Inflammatory macrophage (primary cell): ENCODE measurements at places on chromosomes 1 and 21.

DNA sequence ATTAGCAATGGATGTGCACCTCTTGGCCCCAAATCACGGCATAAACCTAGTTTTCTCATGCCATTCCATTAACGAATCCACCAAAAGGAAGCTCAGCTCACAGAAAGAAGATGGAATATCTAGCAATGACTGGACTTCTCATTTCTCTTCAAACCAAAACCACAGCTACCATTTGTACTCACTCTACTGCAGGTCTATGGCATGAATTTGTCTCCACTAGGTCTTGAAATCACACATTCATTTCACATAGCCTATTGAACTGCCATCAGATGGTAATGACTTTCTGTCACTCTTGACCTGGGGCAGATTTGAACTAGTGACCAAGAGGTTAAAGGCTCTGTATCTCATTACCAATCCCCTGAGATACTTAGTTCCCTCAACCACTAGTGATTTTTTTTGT is 382.7 kb downstream of the DPYD start:
- DNase-seq, result no peak

- DNase-seq, result no peak
Measured at GRCh38 chr1:102174259-102174863, 177.6 kb upstream of the OLFM3 start.

GRCh38 chr1:226662642-226663326 is 76.3 kb downstream of the ITPKB start:
- DNase-seq, result peak; percentile 98

GRCh38 chr1:87508247-87508787 is 179.6 kb downstream of the LMO4 start:
- DNase-seq, result no peak

DNA sequence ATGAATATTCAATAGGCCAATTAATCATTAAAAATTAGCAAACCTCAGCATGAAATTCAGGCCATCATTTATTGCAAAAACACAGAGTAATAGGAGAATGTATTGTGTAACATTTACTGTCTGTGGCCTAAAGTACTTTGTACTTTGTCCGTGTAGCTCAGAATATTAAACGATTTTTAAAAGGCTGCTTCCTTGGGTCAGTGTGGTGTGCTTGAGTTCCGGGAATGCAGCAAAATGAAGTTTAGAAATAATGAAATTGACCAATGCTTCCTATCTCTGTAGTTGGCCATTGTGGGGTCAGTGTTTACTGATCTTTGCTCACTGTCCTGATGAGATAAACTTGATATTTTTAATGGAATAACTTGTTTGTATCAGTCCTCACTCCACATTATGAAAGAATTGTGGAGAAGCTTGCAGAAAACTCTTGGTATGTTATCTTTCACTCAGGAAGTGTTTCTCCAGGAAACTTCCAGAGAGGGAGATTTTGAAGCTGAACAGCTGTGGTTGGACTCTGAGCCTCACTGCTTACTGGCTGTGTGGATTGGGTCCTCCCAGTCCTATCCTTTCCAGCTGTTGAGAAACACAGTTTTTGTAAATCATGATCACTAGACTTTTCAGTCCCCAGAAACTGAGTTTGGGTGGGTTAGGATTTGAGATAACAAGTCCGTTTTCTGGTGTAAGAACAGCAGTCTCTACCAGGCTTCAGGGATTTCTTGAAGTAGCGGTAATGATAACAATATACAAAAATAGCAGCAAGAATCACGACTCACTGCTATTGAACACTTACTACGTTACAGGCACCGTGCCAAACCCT is 19.2 kb upstream of the MTARC1 start:
- peak; percentile 19 for DNase-seq

DNA sequence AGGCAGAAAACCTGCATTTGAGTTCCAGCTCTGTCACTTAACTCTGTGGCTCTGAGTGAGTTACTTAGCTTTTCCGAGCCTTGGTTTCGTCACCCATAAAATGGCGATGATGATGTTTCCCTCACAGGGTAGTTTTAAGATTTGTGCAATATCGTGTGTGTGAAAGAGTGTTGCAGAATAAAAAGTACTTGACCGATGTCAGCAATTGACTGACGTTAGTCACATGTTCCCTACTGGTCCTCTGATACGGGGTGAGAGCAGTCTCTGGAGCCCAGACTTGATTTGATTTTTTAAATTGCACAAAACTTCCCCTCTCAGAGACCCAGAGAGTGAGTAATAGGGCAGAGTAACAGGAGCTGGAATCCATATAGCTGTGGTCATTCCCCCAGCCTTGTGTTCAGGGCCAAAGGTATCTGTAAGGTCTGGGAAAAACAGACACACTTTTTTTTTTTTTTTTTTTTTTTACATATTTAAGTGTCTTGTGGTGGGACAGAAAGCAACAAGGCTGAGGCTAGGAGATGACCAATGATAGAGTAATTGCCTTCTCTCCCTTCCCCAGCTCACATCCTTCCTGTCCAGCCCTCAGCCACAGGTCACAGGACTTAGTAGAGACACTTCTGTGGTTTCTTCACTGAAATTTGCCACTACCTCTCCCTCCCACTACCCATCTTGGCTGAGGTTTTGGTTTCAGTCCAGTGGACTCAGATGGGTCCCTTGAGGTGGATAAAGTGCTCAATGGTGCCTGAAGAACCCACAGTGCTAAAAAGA is 2.0 kb downstream of the FCER1G start:
- DNase-seq, result peak; percentile 99

DNA sequence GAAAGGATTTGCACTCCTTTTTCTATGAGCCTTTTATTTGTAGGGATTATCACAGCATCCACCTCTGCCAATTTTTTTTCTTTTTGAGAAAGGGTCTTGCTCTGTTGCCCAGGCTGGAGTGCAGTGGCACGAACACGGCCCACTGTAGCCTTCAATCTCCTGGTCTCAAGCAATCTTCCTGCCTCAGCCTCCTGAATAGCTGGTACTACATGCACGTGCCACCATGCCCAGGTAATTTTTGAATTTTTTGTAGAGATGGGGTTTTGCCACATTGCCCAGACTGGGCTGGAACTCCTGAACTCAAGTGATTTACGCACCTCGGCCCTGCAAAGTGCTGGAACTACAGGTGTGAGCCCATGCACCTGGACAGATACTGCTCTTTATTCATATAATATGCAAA is 2.1 kb downstream of the SAMSN1 start:
- DNase-seq, result no peak

- DNase-seq, result peak; percentile 48
Measured at GRCh38 chr1:171740987-171741871, 636 bp downstream of the VAMP4 start.

- no peak for DNase-seq
Measured at GRCh38 chr1:218660678-218661053, 315.5 kb downstream of the TGFB2 start.

DNA sequence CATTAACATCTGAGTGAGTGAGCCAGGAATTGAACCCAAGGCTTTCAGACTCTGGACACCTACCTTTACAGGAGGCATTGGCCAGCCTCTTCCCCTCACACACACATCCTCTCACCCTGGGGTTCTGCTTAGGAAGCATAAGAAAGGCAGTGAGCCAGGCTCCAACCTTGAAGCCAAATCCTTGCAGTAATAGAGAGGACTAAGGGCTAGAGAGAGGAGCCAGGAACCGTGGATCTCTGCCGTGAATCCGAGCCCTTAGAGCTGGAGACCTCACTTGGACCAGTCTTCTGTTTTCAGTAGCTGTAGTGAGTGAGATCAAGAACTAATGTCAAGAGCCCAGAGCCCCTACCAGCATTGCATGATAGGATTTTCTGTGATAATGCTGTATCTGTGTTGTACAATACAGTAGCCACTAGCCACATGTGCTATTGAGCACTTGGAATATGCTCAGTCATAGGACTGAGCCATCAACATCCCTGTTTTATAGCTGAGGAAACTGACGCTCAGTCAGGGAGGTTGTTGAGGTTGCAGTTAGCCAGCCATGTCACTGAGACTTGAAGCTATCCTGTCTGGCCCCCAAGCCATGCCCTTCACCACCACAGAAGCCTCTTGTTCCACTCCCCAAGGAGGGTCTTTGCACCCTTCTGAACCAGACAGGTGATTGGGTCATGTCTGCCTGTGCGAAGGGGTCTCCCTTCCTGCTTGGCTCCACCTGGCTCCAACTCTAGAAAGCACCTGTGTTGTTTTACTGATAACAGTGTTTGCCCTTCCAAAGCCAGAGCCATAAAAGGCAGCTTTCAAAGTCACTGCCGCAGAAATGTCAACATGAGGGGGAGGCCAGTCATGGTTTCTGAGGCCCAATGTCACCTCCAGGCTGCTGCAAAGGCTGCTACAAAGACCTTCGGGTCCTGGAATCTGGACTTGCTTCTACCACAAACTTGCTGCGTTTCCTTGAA is 101.1 kb upstream of the JUN start:
- DNase-seq, result peak; percentile 41

- peak; percentile 28 for DNase-seq
Measured at GRCh38 chr1:84146411-84147032, 2.5 kb downstream of the PRKACB start.

DNA sequence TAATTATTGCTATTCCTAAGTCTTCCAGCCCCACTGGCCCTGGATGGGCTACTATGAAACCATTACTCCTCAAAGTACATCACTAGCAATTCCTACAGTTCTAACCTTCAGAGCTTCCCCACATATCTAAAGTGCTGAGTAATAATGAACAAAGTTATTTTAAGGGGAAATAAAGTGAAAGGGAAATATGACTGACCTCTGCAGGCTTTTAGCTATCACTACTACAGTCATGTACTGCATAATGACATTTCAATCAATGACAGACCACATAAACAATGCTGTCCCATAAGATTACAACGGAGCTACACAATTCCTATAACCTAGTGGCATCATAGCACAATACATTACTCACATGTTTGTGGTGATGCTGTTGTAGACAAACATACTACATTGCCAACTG is 32.5 kb upstream of the ASPM start:
- DNase-seq, result peak; percentile 69

GRCh38 chr1:18262726-18263125 is 155.1 kb downstream of the IGSF21 start:
- DNase-seq, result no peak

DNA sequence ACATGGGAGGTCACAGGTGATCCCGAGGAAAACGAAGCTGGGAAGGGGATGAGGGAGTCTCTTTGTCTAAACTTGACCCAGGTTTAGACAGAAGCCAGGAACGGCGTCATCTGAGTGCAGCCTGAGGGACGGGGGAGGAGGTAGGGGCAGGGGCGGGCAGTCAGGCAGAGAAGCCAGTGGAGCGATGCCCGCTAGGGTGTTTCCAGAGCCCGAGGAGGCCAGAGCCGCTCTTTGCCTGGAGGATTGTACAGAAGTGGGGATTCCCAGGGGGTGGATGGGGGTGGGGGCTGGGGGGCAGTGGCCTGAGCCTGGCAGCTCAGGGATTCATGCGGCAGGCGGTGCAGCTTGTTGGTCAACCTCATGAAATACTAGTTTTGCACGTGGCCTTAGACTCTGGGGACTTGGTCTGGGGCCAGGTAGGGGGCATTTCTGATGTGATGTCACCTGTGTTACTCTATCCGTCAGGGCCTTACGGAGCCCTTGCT is 58.4 kb downstream of the VPS26C start:
- DNase-seq, result no peak

DNA sequence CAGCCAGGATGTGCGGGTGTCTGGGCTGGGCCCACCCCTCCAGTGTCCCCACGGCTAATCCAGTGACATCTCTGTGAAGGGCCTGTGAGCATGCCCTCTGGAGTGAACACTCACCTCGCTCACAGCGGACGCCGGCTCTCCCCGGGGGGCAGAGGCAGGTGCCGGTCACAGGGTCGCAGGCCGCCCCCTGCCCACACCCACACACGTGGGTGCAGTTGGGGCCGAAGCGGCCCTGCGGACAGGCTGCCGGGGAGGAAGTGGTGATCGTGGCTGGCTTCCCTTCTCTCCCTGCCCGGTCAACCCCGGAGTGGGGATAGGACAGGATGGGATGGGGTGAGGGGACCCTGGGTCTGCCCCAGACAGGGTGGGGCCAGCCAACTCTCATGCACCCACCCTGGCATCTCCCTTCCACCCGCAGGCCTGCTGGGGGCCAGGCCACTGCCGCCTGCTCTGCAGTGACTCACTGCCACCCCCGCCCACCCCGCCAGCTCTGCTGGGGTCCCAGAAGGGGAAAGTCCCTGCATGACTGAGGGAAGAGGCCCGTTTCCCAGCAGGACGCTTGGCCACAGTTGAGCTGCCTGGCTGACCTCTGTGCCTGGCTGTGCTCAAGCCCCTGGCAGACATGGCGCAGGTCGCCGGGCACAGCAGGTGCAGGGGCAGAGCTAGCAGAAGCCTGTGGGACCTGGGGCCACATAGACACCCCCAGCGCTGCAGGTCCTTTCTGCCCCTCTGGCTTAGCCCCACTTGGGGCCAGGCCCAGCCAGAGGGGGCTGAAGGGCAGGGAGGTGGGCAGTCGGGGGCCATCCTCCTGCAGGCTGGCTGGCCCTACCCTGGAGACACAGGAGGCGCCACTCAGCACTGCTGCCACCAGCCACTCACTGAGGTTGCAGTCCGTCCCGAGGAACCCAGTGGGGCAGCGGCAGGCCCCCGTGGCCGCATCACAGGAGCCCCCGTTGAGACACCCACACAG is 41.6 kb downstream of the ARHGEF16 start:
- peak; percentile 49 for DNase-seq

GRCh38 chr1:245155272-245156040 is 671 bp downstream of the KIF26B start:
- DNase-seq, result no peak

GRCh38 chr1:204334455-204334854 is 25.3 kb downstream of the PLEKHA6 start:
- DNase-seq, result no peak

- peak; percentile 41 for DNase-seq
Measured at GRCh38 chr1:233304489-233305102, 9.1 kb upstream of the PCNX2 start.

DNA sequence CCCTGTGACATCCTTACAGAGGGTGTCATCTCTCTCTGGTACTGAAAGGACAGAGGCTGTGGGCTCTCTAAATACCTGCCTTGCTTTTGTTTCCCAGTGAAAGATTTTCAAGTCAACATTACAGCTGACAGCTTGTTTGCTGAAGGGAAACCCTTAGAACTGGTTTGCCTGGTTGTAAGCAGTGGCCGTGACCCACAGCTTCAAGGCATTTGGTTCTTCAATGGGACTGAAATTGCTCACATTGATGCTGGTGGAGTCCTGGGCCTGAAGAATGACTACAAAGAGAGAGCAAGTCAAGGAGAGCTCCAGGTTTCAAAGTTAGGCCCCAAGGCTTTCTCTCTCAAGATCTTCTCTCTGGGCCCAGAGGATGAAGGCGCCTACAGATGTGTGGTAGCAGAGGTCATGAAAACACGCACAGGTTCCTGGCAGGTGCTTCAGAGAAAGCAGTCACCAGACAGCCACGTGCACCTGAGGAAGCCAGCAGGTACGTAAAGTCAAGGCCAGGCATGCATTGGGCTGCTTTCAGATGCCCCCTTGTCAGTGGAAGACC is 11.8 kb downstream of the CD101 start:
- DNase-seq, result no peak

GRCh38 chr1:173314656-173315055 is 107.5 kb upstream of the TNFSF4 start:
- DNase-seq, result no peak

DNA sequence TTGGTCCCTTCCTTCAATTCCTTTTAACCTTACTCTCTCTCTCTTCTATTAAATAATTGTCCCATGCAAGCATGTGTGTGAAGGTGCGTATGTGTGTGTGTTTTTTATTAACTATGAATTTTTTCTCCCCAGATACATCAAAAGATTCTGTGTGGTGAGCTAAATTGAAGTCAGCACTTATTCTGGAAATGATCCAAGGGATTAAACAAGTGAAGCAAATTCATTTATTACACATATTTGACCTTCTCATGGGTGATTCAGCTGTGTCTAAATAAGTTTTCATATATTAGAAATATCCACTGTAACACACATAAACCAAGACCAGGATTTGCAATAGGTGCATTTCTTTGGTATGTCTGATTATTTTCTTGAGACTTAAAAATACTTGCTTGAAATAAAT is 24.3 kb downstream of the CHODL start:
- no peak for DNase-seq
